ENCODE measurements at places on chromosomes 4 and X.

- DNase-seq: no peak
Measured at GRCh38 chr4:169032194-169032593, 22.1 kb upstream of the CBR4 start.

GRCh38 chr4:112515198-112516065 lies 548 bp downstream of the NEUROG2 start:
- DNase-seq: no peak

- DNase-seq: no peak
Measured at GRCh38 chrX:154738011-154738738, 12.7 kb downstream of the GAB3 start.

GRCh38 chr4:60366661-60367060 lies 833.5 kb upstream of the ADGRL3 start:
- no peak for DNase-seq

DNA sequence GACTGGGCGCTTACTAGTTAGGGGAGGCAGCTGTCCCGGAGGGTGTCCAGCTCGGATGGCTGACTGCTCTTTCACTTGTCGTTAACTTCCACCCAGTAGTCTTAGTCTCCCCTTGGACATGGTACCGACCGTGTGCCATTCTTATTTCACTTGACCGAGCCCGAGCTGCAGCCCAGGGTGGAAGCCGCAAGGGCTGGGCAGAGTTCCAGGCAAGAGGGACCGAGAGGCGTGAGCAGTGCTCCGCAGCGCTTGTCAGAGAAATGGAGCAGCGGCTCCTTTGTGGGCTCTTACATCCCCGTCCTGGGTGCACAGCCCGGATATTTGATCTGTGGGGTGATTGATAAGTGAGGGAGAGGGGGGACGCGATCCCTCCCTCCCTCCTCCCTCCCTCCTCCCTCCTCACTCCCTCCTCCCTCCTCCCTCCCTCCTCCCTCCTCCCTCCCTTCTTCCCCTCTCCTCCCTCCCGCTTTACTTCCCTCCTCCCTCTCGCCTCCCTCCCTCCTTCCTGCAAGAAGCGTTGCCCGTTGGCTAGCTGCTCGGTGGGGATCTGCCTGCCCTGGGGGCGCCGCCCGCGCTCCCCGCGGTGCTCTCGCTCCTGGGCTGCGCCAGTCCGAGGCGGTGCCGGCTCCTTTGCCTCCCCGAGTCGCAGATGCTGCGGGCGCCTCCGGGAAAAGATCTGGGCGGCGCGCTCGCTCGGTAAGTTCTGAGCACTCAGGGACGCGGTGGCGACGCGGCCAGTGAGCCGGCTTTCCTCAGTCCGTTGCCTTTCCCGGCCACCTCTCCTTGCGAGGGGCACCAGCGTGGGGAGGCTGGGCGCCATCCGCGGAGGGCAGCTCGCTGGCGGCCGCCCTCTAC lies at the start of gene SLITRK2:
Gene SLITRK2 (plus strand): TSS at position 499 of the 855 bp plus-strand sequence. CDS start 4,597 bp downstream, outside the sequence.
- no peak for DNase-seq

DNA sequence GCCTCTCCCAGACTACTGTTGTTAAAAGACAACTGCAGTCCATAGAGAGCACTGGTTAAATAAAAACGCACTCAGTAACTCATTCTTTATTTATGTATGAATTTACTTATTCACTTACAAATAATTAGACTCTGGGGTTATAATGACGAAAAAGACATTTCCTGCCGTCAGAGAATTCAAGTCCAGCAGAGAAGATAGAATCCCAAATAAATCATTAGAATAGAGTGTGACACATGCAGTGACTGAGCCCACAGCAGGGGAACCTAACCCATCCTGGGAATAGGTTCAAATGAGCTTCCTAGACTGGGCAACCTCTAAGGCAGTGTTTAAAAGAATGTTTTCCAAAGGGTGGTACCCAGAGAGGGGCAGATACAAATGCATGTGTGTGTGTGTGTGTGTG lies 53.9 kb downstream of the FGFBP1 start:
- no peak for DNase-seq

DNA sequence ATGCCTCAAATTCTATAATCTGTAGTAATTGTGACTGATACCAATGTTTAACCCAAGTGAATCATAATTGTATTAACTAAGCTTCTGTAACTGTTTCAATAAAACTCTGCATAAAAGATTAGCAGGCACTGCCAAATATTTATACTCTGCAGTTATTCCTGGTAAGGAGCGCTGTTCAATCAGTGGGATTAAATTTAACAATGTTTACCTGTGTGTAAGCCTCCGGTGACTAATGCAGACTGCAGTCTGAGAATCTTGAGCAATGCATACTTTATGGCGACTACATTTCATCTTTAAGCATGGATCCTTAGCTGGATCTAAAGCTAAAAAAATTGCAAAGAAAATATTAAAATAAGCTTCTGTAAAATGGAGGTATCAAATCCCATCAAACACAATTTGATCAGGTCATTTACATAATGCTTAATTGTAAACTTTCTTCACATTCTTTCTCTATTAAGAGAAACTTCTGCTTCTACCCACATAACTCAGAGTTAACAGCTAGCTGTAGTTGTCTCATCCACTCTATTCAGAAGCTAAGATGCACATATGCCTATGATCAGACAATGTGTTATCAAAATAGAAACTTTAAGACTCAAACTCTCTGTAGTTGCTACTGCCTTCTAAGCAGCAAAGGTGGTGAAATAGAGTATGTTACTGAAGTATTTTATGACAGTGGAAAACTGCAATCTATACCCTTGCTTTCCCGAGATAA lies 234.0 kb downstream of the SPOCK3 start:
- no peak for DNase-seq

GRCh38 chr4:67292636-67293035 lies 252.7 kb downstream of the CENPC start:
- DNase-seq: no peak

DNA sequence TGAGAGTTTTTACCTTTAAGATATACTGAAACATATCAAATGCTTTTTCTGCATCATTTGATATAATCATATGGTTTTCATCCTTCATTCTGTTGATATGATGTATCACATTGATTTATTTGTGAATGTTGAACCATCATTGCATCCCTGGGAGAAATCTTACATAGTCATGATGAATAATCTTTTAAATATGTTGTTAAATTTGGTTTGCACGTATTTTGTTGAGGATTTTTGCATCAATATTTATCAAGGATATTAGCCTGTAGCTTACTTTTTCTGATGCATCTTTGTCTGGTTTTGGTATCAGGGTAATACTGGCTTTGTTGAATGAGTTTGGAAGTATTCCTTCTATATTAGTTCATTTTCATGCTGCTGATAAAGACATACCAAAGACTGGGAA lies 541.4 kb downstream of the TLL1 start:
- DNase-seq: no peak

DNA sequence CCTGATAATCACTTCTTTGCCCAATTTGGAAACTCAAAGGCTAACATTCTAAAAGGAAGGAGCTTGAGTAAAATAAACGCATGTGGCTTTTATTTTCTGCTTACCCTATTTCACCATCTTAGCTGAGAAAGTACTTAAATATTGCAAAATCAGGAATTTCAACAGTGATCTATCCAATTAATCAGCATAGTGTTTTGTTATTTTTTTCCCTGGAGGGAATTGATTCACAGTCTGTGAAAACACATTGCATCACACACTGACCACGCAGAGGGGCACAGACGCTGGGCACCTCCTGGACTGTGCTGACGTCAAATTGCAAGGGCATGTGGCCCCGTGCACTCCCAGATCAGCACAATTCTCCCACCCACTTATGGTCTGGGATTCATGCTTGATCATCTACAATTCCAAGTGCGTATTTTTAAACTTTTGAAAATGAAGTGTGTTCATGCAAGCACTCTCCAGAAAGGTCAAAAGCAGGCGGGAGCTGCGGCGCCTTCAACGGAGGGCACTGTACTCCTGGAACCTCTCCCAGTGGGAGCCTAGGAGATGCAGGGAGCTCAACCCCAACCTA lies 320.6 kb upstream of the PPARGC1A start:
- DNase-seq: no peak

GRCh38 chr4:65370709-65371108 lies 299.6 kb downstream of the EPHA5 start:
- no peak for DNase-seq

GRCh38 chr4:40372651-40373050 lies 37.5 kb downstream of the CHRNA9 start:
- no peak for DNase-seq

GRCh38 chr4:29326816-29327215 lies 1393.4 kb upstream of the PCDH7 start:
- DNase-seq: no peak

DNA sequence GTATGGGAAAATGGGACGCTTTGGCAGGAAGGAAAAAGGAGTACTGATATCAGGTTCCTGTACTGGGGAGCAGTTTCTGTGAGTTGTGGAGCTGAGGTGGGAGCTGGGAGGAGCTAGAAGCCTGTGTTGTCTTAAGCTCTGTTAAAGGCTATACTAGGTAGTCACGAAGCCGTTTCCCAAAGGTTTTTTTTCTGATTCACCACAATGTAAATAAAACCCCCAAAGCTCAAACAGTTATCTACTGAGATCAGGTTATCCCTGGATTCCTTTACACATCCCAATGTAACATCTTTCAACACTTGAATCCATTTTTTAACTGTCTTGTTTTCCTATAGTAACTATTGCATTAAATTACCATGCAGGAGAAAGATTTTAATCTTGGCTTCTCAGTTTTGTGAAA lies 297.4 kb upstream of the SFRP2 start:
- DNase-seq: no peak

DNA sequence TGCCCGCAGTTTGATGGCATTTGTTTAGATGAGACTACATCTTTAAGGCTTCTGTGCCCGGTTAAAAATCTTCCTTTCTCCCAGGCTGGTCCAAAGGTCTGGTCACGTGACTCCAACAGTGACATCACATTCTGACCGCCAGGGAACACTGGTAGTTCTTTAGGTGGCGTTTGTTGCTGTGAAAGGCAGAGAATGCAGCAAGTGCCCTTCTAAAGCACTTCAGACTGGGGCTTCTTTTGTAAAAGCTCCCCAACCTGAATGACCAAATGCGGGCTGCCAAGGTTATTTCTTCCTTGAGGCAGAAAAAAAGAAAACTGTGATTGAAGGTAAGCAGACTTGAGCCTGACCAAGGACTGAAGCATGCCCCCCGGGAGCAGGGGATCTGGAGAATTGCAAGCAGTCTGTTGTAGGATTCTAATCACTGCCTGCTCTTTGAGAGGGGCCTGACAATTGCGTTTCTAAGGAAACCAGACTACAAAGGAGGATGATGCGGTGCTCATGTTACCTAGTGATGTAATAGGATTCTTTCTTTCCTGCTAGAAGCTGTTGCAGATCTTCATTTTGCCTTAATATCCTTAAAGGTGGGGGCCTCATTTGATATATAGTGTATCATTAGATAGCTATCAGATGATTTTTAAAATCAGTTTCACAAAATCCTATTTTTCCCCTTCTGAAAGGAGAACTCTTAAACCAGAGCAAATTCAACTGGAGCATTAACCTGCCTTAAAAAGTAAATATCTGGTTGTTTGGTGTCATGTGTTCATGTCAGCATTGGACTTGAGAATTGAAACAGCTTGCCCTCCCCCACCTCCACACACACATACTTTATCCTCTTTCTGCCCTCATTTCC lies 133.1 kb downstream of the AKAP4 start:
- DNase-seq: no peak

GRCh38 chr4:16337936-16338335 lies 111.7 kb upstream of the TAPT1 start:
- DNase-seq: no peak

DNA sequence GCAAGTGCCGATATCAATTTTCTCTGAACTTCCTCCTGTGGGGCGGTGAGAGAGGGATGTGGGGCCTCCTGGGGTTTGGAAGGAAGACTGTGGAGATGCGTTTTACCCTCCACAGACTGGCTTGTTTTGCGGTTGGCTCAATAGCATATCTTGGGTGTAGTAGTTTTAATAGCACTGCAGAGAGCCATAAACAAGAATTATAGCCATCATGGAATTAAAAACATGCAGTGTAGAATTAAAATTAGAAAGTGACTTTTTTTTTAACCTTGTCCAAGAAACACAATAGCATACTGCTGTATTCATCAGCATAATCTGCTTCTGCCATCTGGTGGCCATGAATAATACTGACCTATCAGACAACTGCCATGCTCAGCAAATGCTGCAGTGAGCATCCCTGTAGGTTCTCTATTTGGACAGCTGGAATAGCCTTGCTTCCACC lies 47.3 kb upstream of the SCML1 start:
- DNase-seq: peak; percentile 47

DNA sequence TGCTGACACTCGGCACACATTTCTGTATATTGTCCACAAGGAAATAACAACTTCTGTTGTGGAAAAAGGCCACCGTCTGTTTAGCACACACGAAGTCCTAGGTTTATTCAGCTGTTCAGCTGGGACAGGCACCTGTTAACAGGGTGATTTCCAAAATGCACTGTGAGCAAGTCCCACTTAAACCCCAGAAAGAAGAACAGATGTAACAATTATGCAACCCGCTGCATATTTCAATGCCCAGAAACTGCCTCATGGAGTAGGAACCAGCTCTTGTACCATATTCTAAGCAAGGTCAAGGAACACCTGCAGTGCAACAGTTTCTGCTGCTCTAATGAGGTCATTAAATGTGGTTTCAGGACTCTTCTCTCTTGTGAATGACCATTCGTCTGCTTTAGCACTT lies 77.1 kb downstream of the GEMIN8 start:
- no peak for DNase-seq

DNA sequence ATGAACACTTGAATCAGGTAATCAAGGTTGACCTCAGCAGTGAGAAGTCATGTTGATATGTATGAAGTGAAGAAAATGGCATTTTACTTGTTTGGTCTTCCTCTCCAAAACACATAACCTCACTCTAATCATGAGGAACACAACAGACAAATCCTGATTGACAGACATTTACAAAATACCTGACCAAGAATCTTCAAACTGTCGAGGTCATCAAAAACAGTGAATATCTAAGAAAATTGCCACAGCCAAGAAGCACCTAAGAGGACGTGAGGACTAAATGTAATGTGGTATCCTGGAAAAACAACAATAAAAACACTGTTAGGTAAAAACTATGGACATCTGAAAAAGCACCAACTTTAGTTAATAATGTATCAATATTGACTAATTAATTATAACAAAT lies 129.5 kb upstream of the MAGEB18 start:
- no peak for DNase-seq
